ENCODE measurements at places on chromosomes 5 and 9.

DNA sequence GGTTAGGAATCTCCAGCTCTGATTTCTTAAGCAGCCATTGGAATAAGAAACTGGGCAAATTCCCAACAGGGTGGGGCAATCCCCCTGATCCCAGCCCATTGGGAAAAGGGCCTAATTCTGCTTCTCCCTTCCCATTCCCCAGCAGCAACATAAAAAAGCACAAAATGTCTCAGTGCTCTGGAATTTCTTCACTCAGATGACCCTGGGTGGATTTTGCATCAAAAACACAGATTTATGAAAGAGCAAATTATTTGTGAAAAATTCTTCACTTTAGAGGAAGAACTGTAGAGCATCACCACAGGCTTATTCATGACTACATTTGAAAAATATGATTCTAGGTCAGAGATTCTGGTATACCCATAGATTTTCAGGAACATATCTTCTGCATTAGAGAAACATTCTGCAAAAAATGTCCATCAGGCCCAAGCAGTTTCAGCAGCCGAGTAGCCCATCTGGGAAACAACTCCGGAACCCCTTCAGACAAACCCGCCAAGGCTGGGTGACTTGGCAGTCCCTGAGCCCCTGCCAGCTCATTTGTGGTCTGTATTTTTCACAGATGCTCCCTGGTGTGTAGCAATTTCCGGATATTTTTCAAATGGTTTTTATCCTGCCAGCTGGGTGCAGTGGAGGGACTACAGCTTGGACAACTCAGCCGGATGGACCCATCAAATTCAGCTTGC is 102.1 kb upstream of the RANBP3L start:
- DNase-seq, result peak; percentile 15

DNA sequence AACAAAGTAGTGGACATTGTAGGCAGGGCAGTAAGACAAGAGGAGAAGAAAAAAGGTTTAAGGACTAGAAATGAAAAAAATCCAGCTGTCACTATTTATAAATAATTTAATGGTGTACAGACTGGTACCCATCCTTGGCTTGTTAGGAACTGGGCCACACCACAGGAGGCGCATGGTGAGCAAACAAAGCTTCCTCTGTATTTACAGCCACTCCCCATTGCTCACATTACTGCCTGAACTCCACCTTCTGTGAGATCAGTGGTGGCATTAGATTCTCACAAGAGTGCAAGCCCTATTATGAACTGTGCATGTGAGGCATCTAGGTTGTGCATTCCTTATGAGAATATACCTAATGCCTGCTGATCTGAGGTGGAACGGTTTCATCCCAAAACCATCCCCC is 62.6 kb upstream of the DMAC1 start:
- no peak for DNase-seq

GRCh38 chr9:127395497-127396252 is 1.3 kb upstream of the SLC2A8 start:
- DNase-seq, result no peak

- no peak for DNase-seq
Observed at GRCh38 chr5:130605234-130605633, 559.8 kb downstream of the HINT1 start.

GRCh38 chr9:83484990-83485389 is 53.2 kb downstream of the FRMD3 start:
- DNase-seq, result no peak

DNA sequence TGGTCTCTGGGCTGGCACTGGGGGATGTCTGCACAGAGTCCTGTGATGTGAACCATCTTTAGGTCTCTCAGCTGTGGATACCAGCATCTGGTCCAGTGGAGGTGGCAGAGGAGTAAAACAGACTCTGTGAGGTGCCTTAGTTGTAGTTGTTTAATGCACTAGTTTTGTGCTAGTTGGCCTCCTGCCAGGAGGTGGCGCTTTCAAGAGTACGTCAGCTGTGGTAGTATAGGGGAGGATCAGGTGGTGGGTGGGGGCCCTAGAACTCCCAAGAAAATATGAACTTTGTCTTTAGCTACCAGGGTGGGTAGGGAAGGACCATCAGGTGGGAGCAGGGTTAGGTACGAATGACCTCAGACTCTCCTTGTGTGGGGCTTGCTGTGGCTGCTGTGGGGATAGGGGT is 197.1 kb downstream of the TMC1 start:
- DNase-seq, result no peak

DNA sequence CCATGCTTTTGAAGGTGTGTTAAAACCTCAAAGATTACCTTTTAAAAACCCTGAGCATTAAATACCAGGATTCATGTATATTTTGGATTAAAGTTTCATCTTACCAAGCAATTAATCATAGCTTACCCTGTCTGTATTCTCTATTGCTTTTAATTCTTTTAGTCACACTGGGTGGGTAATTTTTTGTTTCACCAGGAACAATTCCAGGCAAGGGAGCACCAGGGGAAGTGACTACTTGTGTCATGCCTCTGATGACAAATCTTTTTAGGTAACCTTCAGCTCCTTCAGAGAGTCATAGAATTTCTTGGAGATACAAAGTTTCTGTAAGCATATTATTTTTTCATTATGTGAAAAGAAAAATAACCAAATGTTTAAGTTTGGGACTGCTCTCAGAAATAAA is 33.4 kb upstream of the ANXA1 start:
- DNase-seq, result no peak

- DNase-seq, result no peak
Observed at GRCh38 chr9:83280790-83281189, 217.8 kb upstream of the RASEF start.

GRCh38 chr5:20286512-20286911 is 298.5 kb upstream of the CDH18 start:
- DNase-seq, result no peak

DNA sequence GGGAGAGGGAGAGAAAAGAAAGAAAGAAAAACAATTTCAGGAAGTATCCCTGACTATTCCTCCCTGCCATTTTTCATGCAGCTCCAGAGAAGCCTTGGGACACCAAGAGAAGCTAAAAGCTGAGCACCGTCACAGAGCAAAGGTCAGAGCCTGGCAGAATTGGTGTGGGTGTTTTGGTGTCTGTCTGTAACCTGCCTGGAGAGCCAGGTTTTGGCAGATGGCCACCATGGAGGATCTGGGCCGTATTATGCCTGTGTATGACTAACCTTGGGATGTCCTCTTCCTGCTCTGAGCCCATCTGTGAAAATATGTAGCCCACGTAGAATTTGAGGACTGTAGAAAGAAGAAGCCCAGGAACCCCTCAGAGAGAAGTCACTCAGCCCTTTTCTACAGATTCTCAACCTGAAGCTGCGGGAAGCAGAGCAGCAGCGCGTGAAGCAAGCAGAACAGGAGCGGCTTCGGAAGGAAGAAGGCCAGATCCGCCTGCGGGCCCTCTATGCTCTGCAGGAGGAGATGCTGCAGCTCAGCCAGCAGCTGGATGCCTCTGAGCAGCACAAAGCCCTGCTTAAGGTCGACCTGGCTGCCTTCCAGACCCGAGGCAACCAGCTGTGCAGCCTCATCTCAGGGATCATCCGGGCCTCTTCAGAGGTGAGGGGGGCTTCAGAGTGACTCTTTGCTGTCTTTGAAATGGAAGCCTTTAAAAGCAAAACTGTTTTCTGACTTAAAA is 18.8 kb downstream of the GLE1 start:
- no peak for DNase-seq

- DNase-seq, result no peak
Observed at GRCh38 chr9:123656565-123656964, 273.4 kb downstream of the DENND1A start.

- DNase-seq, result no peak
Observed at GRCh38 chr9:27703216-27703980, 130.1 kb upstream of the C9orf72 start.

DNA sequence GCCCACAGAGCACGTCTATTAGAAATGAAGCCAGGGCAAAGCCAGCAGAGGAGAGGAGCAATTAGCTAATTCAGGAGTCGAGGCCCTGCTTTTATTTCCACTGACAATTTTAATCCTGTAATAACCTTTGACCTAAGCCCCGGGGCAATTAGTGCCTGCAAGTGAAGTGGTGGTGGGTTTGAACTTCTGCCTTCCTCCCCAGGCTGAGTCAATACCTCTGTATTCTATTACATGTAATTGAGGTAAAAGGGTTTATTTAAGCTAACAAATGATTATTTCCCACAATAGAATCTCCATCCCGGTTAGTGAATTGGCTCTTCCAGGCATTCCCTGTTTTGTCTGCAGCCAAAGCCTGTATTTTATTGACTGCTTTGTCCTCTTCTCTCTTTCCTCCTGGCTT is 49.9 kb downstream of the FGF18 start:
- DNase-seq, result no peak

GRCh38 chr5:144060598-144060997 is 109.9 kb downstream of the YIPF5 start:
- DNase-seq, result no peak

- DNase-seq, result no peak
Observed at GRCh38 chr5:73709536-73710129, 83.6 kb downstream of the ARHGEF28 start.

GRCh38 chr9:138020120-138020794 is 142.7 kb downstream of the CACNA1B start:
- no peak for DNase-seq

- DNase-seq, result no peak
Observed at GRCh38 chr9:91147079-91147708, 214.5 kb downstream of the AUH start.

DNA sequence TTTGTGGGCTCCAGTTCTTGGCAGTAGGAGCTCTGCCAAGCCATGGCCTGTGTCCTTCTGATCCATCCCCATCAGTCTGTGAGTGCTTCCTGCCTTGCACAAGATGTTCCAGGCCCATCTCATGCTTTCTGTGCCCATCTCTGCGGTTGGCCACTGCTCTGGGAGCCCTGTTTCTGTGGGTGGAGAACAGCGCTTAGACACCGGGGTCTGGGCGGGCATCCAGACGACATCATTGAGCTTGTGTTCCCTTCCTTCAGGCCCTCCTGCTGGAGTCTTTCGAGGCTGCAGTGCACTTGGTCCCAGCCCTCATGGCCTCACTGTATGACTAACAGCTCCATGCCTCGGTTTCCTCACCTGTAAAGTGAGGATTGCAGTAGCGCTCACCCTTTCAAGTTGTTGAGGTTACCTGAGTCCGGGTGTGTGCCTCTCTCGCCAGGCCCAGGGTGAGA is 14.9 kb upstream of the CARD19 start:
- no peak for DNase-seq

- no peak for DNase-seq
Observed at GRCh38 chr5:88644676-88645075, 238.3 kb downstream of the MEF2C start.

- no peak for DNase-seq
Observed at GRCh38 chr5:107068782-107069181, 602.0 kb downstream of the EFNA5 start.

Measured in CD4-positive, alpha-beta T cell treated with Interferon alpha-2 for 1 hour (primary cell).